Left renal cortex interstitium (tissue), 4 donors: ENCODE measurements at places on chromosomes 16 and 17. TPM values are rescaled to one million over a fixed set of nuclear protein-coding genes. Genes with fewer than 3 reads are reported as not detected.

The HIC1 gene
- 41.9 TPM for polyA plus RNA-seq

DNA sequence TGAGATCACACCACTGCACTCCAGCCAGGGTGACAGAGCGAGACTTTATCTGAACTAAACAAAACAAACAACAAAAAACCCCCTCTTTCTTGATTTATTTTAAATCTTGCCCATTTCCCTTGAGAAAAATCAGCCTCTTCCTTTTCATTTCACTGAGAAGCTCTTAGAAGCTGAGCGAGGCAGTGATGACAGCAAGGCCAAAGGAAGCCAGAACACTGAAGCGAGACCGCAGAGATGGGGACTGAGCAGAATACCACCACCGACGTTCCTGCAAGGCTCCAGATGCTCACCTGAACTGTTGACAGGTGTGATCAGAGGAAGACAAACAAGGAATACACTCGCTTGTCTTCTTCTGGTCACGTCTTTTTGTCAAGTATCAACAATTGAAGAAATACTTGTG, 30.5 kb upstream of the IRF8 start:
- DNase-seq: no peak

DNA sequence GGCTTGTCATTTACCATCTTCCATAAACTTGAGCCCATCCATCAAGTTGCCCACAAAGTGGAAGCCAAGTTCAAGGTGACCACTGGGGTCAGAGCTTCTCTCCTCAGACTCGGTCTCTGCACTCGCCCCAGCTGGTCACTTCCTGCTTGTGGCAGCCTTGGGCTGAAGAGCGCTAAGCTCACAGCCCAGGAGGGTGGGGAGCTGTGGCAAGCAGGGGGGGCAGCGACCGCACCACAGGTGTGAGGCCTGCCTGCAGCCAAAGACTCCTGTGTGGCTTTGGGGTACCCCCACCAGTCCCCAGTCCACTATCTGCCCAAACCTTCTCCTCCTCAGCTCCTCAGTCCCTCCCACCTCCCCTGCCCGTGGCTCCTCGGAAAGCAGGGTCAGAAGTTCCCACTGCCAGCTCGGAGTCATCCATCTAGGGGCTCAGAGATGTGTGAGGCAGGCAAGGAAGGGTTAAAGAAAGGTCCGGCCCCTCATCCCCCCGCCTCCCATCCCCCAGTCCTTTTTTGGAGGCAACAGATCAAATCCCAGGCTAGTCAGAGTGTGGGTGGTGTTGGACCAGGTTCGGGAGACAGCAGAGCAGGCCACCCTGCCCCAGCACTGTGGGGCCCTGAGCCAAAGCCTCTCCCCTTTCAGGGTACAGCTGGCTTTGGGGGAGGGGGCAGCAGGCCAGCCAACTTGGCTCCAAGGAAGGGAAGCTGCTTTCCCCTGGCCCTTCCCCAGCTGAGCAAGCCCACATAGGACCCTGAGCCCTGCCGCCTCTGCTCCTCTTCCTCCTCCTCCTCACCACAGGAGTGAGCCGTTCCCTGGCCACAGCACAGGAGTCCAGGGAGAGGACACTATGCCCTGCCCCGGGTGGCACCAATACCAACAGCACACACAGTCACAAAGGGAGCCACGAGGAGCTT, 3.2 kb downstream of the CSF3 start:
- DNase-seq: no peak

GRCh38 chr17:38750312-38751121, 2.0 kb upstream of the PSMB3 start:
- no peak for DNase-seq

- DNase-seq: no peak
Observed at GRCh38 chr16:29644973-29645693, 17.9 kb upstream of the SPN start.

GRCh38 chr16:75983741-75984381, 257.6 kb upstream of the CPHXL start:
- no peak for DNase-seq

GRCh38 chr17:2814481-2815341, 18.5 kb downstream of the RAP1GAP2 start:
- no peak for DNase-seq
